Cerebellar nuclear complex (tissue), 1 donor: ENCODE measurements at places on chromosomes 6 and 20.

- no peak for DNase-seq
Measured at GRCh38 chr20:14406495-14406894, 69.1 kb upstream of the FLRT3 start.

DNA sequence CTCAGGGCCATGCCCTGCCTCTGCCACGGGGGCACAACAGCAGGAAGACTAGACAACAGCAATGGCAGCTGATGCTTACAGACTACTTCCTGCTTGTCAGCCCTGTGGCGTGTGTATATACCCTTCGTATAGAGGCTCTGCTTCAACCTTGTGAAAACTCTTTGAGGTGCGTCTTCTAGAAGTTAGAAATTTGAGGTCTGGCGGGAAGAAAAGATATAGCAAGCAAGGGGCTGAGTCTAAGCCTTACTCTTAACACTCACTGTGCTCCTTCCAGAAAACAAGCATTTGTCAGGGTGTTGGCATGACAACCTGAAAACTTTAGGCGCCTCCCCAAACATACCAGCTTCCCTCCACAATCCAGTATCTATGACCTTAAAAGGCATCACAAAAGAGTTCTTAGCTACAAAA lies 33.3 kb downstream of the JPH2 start:
- DNase-seq, result no peak

- no peak for DNase-seq
Measured at GRCh38 chr6:118467181-118467580, 80.9 kb upstream of the PLN start.

DNA sequence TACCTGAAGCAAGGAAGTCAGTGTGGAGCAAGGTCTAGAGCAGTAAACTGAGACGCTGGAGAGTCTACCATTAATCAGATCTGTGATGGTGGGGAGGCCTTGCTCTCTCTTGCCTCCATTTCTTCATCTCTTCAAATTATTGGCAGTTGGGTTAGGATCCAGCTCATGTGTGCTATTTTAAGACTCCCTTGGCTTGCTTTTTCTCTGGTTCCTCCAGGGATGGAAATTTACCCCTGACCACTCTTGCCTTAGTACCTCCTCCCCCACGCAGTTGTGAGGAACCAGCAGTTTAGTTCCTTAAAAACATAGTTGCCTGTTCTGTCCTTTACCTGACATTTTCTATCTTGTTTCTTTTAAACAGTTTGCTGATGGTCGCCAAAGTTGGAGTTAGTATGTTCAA lies 7.4 kb downstream of the TMEM14C start:
- no peak for DNase-seq

DNA sequence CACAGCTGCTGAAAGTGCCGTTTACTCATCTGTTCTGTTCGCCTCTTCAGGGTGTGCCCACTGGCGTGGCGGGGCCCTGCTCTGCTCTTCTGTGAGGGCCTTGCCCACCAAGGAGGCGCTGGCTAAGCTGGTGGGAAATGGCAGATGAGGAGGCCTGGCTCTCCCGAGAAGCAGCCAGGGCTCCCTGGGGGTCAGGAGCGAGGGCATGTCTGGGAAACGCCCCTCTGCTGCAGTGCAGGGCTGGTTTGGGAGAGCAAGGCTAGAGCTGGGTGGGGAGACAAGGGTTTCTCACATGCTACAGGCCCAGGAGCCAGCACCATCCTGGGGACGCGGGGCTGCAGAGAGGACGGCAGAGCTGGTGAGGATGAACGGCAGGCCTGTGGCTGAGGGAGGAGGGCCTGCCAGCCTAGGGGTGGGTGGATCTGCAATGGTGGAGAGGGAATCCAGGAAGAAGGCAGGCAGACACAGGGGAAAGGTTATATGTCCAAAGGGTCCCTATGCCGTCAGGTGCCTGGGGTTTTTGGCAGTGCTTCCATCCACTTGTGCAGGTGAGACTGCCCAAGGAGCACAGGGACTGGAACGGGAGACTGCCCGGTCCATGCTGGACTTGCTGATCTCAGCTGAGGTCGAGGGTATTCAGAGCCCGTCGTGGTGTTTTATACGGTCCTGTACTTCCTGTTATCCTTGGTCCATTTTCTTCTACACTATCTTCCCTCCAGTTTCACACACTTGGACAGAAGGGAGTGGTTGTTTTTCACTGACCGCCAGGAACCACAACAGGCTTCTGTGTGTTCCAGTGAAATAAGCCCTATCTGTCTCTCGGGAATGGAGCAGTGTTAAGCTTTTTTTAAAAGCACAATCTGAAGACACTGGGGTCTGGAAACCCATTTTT lies 119.2 kb downstream of the SYCP2 start:
- DNase-seq, result no peak

DNA sequence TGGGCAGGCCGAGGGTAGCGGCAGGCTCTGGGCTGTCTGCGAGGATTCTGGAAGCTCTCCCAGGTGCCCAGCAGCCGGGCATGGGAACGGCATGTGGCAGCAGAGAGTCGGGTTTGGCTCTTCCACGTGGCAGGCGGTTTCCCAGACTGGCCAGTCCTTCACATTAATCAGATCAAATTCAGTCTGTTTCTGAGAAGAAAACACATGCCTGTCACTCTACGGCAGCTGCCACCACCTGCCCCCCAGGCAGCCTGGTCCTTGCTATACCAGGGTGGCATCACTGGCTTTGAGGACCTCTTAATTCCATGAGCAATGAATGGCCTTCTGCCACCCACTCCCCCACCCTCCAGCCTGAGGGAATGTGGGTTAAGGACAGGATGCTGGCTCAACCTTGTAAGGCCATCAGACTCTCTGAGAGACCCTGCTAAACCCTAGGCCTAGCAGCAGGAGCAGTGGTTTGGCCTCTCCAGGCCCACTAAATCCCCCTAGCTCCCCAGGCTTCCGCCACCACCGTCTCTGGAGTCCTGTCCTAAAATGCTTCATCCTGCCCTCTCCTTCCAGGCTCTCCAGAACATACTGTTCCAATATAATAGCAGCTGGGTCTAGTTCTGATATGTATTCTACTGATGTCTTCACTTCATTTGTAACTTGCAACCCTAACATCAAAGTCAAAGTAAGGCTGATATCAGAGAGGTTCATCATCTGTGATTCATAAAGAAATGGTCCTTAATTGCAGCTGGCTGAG lies 47.8 kb downstream of the PLCG1 start:
- peak; percentile 34 for DNase-seq

DNA sequence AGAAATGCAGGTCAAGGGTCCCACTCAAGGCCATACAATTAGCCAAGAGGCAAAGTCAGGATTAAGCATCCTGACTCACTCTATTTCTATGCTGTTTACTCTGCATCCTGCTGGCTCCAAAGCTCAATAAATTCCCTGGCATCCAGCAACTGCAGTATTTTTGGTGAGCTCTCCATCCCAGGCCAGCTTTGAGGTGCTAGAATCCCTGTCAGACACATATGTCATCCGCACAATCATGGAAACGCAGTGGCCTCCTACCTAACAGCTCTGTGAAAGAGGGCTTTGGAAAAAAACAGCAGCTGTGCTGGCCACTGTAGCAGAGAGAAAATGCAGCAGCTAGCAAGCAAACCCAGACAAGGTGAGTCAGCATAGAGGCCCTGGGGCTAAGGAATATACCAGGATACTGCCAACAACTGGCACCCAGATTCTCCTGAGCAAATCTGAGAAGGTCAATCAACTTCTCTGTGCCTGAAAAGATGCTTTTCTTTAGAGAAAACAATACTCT lies 58.4 kb downstream of the ANKEF1 start:
- DNase-seq, result peak; percentile 18

DNA sequence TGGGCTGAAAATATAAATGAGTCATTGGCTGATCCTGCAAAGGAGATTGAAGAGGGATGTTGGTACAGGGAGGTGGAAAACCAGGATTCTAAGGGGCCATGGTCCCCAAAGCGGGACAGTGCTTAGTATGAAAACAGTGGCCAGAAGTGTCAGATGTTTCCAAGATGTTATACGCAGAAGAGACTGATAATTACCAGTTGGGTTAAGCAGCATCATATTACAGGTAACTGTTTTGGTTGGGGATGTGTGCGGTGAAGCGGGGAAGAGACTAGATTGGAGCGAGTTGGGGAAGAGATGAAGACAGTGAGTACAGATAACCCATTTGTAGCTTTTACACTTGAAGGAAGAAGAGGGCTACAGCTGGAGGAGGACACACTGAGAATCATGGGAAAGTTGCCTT lies 80.8 kb downstream of the PLEKHG1 start:
- DNase-seq, result no peak

GRCh38 chr6:11911538-11911937 lies 100.6 kb upstream of the HIVEP1 start:
- DNase-seq, result no peak

DNA sequence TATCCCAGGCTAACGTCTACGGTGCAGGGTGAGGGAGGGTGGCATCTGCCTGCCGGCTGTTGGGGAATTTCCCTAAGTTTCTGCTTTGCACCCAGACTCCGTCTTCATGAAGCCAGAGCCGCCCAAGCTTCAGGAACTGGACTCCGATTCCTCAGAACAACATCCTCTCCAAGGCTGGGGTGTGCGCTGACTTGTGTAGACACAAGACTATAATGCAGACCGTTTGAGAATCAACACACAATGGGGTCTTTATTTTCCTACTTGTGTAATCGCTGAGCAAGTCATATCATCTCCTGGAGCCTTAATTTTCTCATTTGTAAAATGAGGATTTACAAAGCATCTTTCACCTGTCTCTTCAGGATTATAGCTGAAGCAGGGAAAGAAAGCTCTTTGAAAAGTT lies 160.5 kb upstream of the AGPAT4 start:
- DNase-seq, result no peak

GRCh38 chr6:77430504-77430903 lies 32.8 kb downstream of the HTR1B start:
- DNase-seq, result no peak

DNA sequence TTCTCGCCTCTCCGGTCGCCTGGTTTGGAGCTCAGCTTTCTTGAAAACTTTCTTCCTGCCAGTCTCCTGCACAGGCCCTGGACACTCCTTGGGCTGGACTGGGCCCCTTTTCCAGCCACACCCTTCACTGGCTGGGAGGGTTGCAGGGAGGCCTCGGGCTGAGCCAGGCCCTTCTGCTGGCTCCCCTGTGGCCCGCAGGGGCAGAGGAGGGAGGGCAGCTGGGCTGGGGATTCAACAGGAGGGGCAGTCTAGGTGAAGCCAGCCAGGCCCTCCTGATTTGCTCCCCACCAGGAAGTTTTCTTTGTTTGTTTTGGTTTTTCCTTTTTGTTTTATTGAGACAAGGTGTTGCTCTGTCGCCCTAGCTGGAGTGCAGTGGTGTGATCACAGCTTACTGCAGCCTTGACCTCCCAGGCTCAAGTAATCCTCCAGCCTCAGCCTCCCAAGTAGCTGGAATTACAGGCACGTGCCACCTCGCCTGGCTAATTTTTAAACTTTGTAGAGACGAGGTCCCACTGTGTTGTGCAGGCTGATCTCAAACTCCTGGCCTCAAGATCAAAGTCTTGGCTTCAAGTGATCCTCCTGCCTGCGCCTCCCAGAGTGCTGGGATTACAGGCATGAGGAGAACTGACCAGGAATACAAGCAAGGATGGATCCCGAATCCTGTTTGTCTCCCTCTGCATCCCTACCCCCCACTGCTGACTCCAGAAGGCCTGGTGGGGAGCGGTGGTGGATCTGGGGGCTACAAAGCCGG lies 23.5 kb upstream of the CDH22 start:
- no peak for DNase-seq

DNA sequence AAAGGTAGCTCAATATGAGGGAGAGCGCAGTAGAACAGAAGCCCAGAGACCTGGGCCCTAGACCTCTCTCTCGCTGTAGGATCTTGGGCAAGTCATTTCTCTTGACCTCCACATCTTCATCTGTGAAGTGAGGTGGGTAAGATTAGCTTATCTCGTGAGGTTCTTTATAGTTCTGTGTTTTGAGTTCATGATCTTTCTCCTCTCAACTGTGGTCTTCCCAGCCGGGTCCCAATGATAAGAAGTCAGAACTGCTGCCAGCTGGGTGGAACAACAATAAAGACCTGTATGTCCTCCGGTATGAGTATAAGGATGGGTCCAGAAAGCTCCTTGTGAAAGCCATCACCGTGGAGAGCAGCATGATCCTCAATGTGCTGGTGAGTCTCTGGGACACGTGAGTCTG lies 6.9 kb downstream of the PSMF1 start:
- DNase-seq, result no peak
